Thyroid gland (tissue), 4 donors: ENCODE measurements at places on chromosomes 5 and 9. TPM values are rescaled to one million over a fixed set of nuclear protein-coding genes. Genes with fewer than 3 reads are reported as not detected.

EDIL3 gene
- 2.0 TPM for total RNA-seq

GABBR2 gene
- 13.6 TPM for total RNA-seq

STK10 gene
- 9.7 TPM for total RNA-seq

DNA sequence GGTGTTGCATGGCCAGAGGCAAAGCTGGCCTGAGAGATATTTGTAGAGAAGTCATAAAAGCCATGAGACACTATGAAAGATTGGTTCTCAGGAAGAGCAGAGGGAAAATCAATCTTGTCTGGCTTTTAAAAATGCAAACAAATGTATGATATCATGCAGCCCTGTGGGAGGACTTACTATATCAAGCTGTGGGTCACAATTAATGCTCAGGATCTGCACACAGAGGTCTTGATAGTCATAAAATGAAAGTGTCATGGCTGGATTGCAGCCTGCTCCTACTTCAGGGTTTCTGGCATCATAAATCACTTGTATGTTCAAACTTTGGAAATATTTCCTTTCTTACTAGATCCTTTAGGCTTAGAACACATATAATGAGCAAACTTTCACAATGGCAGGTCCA lies 151.5 kb downstream of the SEMA6A start:
- DNase-seq: no peak

DNA sequence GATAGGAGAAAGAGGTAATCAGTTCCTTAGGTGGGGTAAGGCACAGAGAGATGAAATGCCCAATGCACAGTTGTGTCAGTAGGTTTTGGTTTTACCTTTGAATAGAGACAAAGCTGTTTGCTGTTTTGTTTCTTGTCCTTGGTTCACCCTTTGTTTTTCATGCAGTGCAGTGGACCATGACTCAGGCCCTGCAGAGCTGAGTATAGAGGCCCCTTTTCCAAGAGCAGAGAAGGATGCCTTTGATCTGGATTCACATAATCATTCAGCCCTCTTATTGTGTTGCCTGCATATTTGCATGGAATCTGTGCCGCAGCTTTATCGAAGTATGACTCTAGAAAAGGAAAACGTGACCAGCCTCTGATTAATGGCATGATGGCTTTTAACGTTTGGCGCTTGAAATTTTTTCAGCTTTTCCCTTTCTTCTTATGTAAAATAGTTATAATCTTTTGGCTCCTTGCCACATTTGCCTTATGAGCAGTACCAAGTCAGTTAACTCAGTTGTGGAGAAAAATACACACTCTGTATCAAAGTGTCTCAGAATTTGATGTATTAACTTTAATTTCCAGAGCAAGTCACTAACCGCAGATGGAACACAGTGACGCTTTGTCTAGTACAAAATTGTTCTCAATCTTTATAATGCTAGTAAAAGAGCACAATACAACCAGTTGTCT lies 197.6 kb downstream of the KDM4C start:
- DNase-seq: peak; percentile 10

DNA sequence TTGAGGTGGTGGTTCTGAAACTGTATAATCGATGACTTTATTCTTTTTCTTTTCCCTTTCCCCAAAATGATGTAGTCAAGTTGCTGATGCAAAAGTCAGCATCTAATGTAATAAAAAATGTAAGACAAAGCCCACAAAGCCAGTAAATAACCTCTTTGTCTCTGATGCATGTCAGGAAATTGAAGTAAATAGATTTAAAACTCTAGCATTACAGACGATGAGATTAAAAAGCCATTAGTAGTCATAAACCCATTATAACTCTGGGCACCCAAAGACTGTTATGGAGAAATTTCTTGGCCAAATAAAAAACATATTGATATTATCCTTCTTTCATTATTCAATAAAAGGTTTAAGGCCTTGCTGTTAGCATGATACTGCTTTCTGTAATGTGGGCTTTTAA lies 548.7 kb downstream of the TUSC1 start:
- DNase-seq: no peak

DNA sequence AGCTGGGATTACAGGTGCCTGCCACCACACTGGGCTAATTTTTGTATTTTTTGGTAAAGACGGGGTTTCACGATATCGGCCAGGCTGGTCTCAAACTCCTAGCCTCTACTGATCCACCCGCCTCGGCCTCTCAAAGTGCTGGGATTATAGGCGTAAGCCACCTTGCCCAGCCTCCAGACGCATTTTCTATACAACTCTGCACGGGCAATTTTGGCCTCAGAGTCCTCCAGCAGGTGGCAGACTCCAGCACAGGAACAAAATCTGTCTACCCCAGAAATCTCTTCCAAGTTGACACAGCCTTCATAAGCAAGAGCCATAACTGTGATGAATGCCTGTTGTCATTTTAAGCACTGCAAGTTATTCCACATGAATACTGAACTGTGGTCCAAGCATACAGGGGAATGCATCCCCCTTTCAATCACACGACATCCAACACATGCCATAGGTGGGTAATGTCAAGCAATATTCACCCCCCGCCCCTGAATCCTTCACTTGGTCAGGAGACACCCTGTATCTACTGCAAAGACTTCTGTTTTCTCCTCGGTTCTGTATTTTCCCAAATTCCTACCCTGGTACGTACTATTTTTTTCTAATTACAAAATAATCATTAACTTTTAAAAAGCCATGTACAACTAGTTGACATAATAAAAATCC lies 50.8 kb downstream of the ALDH7A1 start:
- DNase-seq: peak; percentile 27
